ENCODE measurements at places on chromosomes 11 and 22. TPM values are rescaled to one million over a fixed set of nuclear protein-coding genes. Genes with fewer than 3 reads are reported as not detected.

DNA sequence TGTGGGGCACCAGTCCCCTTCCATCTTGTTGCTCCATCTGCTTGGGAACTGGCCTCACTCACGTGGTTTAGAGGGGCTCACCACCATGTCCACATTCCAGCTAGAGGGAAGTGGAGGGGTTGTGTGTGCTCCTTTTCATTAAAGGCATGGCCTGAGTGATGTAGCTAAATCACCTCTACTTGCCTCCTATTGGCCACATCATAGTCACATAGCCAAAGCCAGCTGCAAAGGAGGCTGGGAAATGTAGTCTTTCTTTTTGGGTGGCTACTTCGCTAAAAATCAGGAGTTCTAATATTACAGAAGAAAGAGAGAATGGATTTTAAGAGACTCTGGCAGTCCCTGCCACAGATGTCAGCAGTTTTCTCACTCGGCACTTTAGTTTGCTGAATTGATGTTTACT is 63.0 kb upstream of the ALX4 start:
- DNase-seq = no peak

- no peak for DNase-seq
Measured at GRCh38 chr22:31393893-31394292, 5.5 kb upstream of the DRG1 start.

DNA sequence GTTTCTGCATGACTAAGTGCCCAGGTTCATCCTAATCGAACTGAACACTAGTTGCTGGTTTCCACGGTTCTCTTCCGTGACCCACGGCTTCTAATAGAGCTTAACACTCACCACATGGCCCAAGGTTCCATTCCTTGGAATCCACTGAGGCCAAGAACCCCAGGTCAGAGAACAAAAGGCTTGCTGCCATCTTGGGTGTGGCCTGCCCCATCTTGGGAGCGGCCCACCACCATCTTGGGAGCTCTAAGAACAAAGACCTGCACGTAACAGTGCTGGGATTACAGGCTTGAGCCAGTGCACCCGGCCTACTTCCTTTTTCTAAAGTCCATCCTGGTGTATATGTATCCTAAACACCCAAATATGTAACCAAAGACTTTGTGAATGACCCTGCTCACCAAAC is 68.8 kb downstream of the SLC35F2 start:
- DNase-seq = no peak

GRCh38 chr11:15714641-15715399 is 600.1 kb downstream of the INSC start:
- DNase-seq = no peak

The C11orf16 gene
- not detected for total RNA-seq

The ROM1 gene
- total RNA-seq = 11.0 TPM
